NCI-H526 (cell line): ENCODE measurements at places on chromosomes 4 and X.

- no peak for DNase-seq
Measured at GRCh38 chrX:121579016-121579760, 531.8 kb downstream of the GLUD2 start.

- DNase-seq: no peak
Measured at GRCh38 chr4:164379694-164380093, 374.2 kb upstream of the SMIM31 start.

- peak; percentile 1 for DNase-seq
Measured at GRCh38 chrX:145190801-145191389, 56.4 kb upstream of the SPANXN1 start.

- no peak for DNase-seq
Measured at GRCh38 chrX:23235051-23235450, 99.6 kb upstream of the PTCHD1 start.

DNA sequence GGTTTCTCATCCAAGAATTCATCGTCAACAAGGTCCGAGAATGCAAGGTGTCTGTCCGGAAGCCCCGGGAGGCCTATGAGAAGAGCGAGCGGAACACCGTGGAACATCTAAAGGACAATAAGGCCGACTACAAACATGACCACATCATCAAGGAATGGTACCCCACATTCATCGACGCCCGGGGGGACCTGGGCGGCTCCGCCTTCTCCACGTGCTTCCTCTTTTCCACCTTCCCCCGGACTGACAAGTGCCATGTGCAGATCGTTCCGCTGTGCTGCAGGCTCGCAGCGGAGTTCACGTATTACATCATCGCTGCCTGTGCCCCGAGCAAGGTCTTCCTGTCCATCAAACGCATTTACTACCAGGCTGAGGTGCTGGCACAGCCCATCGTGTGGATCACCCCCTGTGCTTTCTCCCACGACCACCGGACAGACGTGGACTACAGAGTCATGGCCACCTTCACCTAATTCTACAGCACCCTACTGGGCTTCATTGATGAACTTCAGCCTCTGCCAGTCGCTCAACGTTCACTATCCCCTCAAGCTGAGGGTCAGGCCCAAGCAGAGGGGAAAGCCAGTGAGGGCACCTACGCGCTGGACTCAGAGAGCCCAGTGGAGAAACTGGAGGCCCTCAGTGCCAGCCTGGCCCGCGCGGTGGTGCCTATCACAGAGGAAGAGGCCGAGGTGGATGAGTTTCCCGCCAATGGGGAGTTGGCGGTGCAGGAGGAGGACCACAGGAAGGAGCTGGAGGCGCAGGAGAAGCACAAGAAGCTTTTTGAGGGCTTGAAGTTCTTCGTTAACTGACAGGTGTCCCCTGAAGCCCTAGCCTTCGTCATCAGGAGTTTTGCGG lies 125.9 kb upstream of the PABPC4L start:
- no peak for DNase-seq

GRCh38 chr4:143575331-143575730 lies 61.8 kb downstream of the SMARCA5 start:
- DNase-seq: no peak

DNA sequence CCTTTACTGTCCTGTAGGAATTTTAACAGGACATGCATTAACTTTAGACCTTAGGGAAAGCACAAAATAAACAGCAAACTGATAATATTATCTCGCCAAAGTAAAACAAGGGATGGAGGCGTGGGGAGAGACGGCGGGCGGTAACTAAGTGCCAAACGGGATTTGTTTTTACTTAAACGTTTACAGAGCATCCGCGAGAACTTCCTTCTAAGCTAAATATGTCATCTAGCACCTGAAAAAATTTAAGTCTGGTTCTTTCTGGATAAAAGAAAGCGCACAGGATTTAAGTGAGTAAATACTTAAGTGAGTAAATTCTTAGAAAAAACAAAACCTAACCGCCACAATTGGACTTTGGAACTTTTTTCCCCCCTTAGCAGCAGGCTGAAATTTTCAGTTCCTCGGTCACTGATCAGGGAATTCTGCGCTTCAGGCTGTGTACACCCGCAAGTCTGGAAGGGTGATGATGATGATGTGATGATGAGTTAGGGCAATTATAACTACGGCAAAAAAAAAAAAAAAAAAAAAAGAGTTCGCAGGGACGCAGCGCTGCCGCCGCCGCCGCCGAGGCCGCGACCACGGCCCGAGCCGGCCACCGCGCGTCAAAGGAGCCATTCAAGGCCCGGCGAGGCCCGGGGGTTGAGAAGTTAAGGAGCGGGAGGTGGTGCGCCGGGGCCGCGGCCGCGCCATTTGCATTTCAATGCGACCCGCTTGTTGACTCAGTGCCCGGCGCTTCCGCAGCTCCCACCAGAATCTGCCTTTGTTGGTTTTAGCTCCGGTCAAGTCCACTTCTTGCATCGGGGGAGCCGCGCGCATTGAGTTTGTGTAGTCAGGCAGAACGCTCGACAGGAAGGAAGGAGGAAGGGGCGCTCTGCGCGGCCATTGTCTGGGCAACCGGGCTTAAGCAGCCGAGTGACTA lies 108.8 kb downstream of the SPRY1 start:
- peak; percentile 85 for DNase-seq

DNA sequence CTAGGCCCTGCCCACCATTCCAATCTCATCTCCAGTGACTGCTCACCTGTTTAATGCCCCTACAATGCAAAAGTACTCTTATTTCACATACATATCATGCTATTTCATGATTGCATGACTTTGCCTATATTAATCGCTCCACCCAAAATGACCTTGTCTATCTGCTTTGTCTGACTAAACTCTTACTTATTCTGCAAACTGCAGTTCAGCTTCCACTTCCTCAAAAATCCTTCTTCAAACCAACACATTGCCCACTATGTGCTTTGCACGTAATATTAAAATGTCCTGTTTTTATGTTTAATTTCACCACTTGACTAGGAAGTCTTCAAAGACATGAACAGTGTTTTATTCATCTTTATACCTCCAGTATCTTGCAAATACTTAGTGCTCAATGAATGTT lies 229.6 kb downstream of the OPHN1 start:
- DNase-seq: no peak

DNA sequence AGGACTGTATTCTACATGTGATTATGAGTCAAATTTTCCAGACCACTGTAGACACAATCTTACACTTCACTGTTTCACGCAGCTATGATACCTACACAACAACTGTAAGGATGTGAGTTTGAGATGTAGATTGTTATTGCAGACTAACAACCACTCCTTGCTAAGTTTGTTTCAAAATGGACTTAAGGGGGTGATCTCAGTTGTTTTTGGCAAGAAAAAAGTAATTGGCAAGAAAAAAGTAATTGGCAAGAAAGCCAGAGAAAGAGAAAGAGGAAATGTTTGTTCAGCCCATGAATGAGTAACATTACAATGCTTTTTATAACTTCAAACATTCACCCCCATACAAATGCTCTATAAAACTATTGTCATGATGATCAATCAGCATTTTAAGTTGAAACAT lies 466.4 kb downstream of the DMD start:
- DNase-seq: no peak
